Lung (tissue), 17 donors: ENCODE measurements at places on chromosomes 13 and 19. TPM values are rescaled to one million over a fixed set of nuclear protein-coding genes. Genes with fewer than 3 reads are reported as not detected.

The DKKL1 gene
- total RNA-seq = 0.95 TPM

The ZNF227 gene
- total RNA-seq = 15.1 TPM

The RASGRP4 gene
- total RNA-seq = 12.9 TPM

GRCh38 chr19:39407660-39408391 is 1.2 kb downstream of the ZFP36 start:
- H3K4me1 ChIP-seq = peaks cover 6% of the 10 kb centered on the region
- peak; percentile 46 for DNase-seq
- H3K27ac ChIP-seq = peak overlapping the region; percentile 94

DNA sequence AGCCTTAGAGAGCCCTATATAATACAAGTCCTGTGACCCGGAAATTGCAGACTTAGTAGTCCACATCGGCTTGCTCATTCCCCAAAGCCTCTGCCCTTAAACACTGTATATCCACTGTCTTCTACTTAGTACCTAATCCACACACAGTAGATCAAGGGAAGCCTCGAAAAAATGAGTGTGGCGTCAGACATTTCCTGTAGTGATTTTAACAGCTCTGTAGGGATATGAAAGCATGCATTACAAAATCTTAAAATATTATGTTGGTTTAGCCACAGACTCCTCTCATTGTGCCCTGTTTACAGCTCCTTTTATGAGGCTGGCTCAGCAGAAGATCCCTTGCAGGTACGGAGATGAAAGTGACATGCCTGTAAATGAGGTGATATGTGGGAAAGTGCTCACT is 416.3 kb downstream of the LIG4 start:
- no peak overlapping the region for H3K4me3 ChIP-seq
- peak; percentile 30 for DNase-seq
- no peak overlapping the region for H3K27ac ChIP-seq
- H3K4me1 ChIP-seq = no peaks in the 10 kb centered on the region

- no peaks in the 10 kb centered on the region for H3K36me3 ChIP-seq
- H3K27me3 ChIP-seq = no peaks in the 10 kb centered on the region
- H3K27ac ChIP-seq = no peak overlapping the region
- no peak overlapping the region for H3K4me3 ChIP-seq
- no peak for DNase-seq
Measured at GRCh38 chr13:25798998-25799397, 252.8 kb downstream of the SHISA2 start.

DNA sequence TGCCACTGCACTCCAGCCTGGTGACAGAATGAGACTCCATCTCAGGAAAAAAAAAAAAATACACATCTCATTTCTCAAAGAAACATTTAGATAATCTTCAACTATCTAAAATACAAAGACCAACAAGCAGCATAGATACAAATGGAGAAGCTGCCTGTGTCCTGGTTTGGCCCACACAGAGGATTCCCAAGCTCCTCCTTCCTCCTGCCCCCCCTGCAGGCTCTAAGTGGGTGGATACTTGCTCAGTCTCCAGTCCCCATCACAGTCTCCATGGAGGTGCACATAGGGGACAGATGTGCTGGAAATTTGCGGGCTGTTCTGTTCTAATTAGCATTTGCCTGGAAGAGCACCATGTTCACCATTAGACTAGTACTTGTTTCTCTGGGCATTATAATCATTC is 59.9 kb downstream of the ABCC4 start:
- H3K4me1 ChIP-seq = peaks cover 6% of the 10 kb centered on the region
- no peaks in the 10 kb centered on the region for H3K27me3 ChIP-seq
- H3K36me3 ChIP-seq = no peaks in the 10 kb centered on the region
- no peak overlapping the region for H3K4me3 ChIP-seq

The ACP7 gene
- total RNA-seq = not detected

DNA sequence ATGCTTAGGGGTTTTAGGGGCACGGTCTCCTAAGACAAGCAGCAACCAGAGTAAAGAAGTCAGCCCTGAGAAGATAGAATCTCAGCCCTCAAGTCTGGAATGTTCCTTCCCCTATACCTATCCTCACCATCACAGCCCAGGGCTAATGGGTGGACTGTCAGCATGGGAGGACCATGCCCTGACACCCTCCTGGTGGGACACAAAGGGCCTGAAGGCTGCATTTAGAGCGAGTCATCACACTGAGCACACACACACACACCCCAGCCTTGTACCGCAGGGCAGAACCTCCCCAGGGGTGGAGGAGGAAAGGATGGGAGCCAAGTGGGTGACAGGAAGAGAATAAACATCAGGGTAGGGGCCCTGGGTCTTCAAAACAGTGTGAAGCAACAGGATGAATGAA is 174.8 kb upstream of the SERP2 start:
- no peaks in the 10 kb centered on the region for H3K36me3 ChIP-seq
- peak overlapping the region; percentile 7 for H3K27ac ChIP-seq
- H3K4me1 ChIP-seq = peaks cover 3% of the 10 kb centered on the region
- DNase-seq = no peak
- H3K27me3 ChIP-seq = no peaks in the 10 kb centered on the region

The P2RY11 gene
- total RNA-seq = 3.3 TPM

DNA sequence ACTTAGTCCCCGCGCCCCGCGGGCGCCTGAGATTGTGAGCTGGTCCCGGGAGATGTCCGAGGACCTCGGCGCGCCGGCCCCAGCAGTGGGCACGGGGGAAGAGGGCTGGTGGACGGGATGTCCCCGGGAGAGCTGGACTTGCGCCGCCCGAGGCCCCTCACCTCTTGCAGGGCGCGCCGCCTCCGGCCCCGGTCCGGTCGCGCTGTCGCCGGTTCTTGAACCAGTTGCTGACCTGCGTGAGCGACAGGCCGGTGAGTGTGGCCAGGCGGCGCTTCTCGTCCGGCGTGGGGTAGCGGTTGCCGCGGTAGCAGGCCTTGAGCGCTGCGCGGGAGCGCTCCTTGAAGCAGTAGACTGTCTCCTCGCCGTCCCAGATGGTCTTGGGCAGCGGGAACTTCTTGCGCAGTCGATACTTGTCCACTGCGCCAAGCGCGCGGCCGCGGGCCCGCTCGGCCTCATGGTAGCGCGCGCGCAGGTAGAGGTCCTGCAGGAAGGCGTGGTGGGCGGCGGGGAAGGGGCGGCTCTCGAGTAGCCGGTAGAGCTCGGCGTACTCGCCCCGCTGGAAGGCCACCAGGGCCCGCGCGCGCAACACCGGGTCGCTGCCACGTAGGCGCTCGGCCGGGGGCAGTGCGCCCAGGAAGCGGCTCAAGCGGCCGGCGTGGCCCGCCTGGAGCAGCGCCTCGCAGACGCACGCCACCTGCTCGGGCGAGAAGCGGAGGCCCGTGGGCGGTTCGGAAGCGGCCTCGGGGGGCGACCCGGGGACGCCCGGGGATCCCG is 984 bp downstream of the SIX5 start:
- H3K4me3 ChIP-seq = peak overlapping the region; percentile 59
- no peaks in the 10 kb centered on the region for H3K27me3 ChIP-seq
- H3K36me3 ChIP-seq = peaks cover under 1% of the 10 kb centered on the region
- DNase-seq = peak; percentile 77
- peaks cover 31% of the 10 kb centered on the region for H3K4me1 ChIP-seq

- H3K4me3 ChIP-seq = no peak overlapping the region
- H3K36me3 ChIP-seq = no peaks in the 10 kb centered on the region
- no peaks in the 10 kb centered on the region for H3K4me1 ChIP-seq
- H3K27ac ChIP-seq = no peak overlapping the region
- peak; percentile 31 for DNase-seq
Measured at GRCh38 chr19:33950091-33950750, 153.6 kb downstream of the KCTD15 start.

DNA sequence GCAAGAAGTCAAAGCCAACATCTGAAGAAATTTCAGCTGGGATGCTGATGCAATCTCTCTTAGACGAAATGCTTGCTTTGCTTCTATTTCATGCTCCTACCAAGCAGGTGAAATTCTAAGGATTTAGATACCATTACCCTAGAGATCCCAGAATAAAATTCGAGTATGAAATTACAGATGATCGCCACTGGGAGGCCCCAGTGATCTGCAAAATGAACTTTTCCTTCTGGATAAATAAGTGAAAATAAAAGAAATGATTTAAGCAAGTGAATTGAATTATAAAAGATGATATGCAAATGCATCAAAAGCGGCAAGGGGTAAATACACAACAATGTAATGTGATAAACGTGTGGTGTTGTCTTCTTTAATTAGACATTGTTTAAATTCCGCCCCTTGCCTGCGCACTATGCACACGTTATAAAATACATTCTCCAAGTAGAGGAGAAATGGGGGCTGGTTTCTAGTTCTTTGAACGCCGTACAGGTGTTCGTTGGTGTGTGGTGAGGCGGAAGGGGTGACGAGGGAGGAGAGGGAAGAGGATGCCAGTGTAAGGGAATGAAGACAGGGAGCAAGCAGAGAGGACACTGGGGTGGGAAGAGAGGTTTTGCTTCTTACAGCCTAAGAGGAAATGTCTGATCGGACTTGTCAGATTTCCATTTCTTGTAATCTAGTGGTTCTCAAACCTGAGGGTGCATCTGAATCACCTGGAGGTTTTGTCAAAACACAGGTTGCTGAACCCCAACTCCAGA is 58.0 kb downstream of the ERCC5 start:
- H3K27me3 ChIP-seq = no peaks in the 10 kb centered on the region
- no peaks in the 10 kb centered on the region for H3K36me3 ChIP-seq
- H3K4me1 ChIP-seq = no peaks in the 10 kb centered on the region
- no peak overlapping the region for H3K4me3 ChIP-seq
- no peak overlapping the region for H3K27ac ChIP-seq
- DNase-seq = peak; percentile 57

- no peaks in the 10 kb centered on the region for H3K4me1 ChIP-seq
- H3K36me3 ChIP-seq = peaks cover 4% of the 10 kb centered on the region
- H3K27ac ChIP-seq = no peak overlapping the region
- H3K27me3 ChIP-seq = no peaks in the 10 kb centered on the region
- H3K4me3 ChIP-seq = no peak overlapping the region
Measured at GRCh38 chr13:99299256-99299919, 7.8 kb downstream of the GPR183 start.

GRCh38 chr13:24745516-24745860 is 18.5 kb upstream of the RNF17 start:
- H3K27ac ChIP-seq = no peak overlapping the region
- no peaks in the 10 kb centered on the region for H3K36me3 ChIP-seq
- no peak for DNase-seq

The C1QTNF9 gene
- 0.28 TPM for total RNA-seq

The ZNF471 gene
- total RNA-seq = 14.4 TPM
